ENCODE measurements at places on chromosomes 4 and X.

- no peak for DNase-seq
Observed at GRCh38 chrX:78673246-78673645, 14.1 kb upstream of the RTL3 start.

DNA sequence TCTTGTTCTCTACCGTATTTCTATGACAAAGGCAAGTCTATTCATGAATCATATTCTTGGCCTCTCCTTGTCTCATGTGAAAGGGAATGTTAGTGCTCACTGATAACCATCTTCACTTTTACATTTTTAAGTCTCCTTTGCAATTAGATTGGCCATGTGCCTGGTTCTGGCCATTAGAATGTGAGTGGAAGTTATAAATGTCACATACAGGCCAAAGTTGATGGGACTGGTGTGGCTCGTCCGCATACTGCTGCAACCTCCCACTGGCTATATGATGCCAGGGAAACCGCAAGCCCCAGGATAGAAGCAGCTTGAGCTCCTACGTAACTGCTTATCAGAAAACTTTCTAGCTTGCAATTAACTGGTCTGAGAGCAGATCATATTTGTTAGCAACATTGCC lies 86.1 kb downstream of the MAGEC1 start:
- no peak for DNase-seq

- DNase-seq = no peak
Observed at GRCh38 chrX:40132751-40133150, 35.0 kb upstream of the BCOR start.

GRCh38 chr4:139438141-139438540 lies 15.8 kb upstream of the RAB33B start:
- no peak for DNase-seq

- no peak for DNase-seq
Observed at GRCh38 chr4:153420361-153420760, 45.8 kb upstream of the TMEM131L start.

DNA sequence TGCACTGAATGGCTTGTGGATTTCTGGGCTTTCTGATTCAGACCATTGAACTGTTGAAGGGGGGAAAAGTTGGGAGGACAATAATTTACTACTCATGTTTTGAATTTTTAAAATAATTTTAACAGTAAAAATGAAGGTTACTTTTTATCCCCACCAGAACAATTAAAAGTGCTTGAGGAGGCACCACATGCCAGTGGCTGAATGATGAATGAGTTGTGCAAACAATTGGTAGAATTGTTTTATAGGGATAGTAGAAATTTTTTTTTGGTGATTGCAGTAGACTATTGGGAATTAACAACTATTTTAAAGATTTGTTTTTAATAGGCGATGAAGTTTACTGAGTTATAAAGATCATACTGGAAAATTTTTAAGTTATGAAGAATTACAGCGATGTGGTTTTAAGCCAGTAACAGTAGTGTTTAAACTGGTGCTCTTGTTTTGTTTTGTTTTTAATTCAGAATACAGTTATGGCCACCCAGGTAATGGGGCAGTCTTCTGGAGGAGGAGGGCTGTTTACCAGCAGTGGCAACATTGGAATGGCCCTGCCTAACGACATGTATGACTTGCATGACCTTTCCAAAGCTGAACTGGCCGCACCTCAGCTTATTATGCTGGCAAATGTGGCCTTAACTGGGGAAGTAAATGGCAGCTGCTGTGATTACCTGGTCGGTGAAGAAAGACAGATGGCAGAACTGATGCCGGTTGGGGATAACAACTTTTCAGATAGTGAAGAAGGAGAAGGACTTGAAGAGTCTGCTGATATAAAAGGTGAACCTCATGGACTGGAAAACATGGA lies 2.7 kb downstream of the REST start:
- no peak for DNase-seq
